ENCODE measurements at places on chromosomes 5 and 9.

DNA sequence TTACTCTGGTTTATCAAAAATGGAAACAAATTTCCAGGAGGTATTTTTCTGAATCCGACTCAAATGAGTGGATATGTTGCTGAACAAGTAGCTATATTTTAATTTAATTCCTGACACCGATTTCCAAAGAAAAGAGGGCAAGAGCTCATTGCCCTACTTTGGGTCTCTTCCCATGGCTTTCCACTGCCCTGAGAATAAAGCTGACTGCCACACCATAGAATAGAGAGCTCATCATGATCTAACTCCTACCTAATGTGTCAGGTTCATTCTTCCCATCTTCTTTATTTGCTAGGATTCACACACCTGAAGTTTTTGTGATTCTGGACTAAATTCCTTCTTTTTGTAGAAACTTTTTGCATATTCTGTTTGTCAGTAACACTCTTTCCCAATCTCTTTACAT lies 792.1 kb downstream of the DTWD2 start:
- no peak overlapping the region for H3K27ac ChIP-seq
- no peaks in the 10 kb centered on the region for H3K4me1 ChIP-seq
- no peaks in the 10 kb centered on the region for H3K36me3 ChIP-seq
- no peaks in the 10 kb centered on the region for H3K27me3 ChIP-seq

DNA sequence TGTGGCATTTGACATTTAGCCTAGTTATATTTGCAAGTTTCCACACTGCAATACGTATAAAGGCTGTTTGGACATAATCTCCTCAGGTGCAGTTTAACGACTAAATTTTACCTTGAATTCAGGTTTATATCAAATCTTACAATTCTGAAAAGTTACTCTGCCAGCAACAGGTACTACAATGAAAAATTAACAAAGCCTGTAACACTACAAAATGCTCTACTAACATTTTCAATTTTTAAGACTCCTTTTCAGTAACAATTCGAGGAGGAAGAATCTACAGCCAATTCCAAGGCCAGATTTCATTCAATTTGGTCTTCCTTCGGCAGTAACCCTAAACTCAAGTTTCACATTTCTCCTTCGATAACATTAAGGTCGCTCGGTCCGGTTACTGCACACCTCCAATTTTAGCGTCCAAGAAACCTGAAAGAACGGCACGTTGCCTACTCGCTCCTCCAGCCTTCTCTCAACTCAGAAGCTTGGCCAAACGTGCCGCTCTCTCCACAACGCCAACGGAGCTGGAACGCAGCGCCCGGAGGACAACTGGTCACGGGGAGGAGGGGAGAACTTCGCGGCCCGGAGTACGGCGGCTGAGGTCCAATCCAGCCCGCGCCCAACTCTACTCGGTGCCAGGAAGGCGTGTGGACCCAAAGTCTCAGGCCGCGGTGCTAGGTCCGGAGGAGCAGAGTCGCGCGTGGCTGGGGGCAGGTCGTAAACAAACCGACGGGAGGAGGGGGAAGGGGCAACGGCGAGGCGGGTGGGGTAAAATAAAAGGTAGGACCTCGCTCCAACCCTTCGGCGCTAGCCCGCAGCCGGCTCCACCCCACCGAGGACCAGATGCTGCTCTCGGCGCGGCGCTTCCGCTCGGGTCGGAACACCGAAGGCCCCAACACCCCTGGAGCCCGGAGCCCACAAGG lies 681 bp downstream of the FNIP1 start:
- no peak for DNase-seq
- H3K36me3 ChIP-seq, result peaks cover 8% of the 10 kb centered on the region
- H3K4me1 ChIP-seq, result peaks cover 34% of the 10 kb centered on the region
- peak overlapping the region; percentile 97 for H3K4me3 ChIP-seq
- H3K27me3 ChIP-seq, result no peaks in the 10 kb centered on the region

- no peak overlapping the region for H3K27ac ChIP-seq
- H3K36me3 ChIP-seq, result no peaks in the 10 kb centered on the region
- H3K27me3 ChIP-seq, result no peaks in the 10 kb centered on the region
- H3K4me3 ChIP-seq, result no peak overlapping the region
- H3K4me1 ChIP-seq, result no peaks in the 10 kb centered on the region
Measured at GRCh38 chr9:28014212-28014611, 440.9 kb upstream of the C9orf72 start.

DNA sequence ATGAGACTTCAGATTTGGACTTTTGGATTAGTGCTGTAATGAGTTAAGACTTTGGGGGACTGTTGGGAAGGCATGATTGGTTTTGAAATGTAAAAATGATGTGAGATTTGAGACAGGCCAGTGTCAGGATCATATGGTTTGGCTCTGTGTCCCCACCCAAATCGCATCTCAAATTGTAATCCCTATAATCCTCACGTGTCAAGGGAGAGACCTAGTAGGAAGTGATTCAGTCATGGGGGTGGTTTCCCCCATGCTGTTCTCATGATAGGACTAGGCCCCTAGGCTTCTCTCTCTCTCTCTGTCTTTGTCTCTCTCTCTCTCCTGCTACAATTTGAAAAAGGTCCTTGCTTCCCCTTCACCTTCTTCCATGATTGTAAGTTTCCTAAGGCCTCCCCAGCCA lies 473.3 kb upstream of the CD180 start:
- H3K36me3 ChIP-seq, result no peaks in the 10 kb centered on the region
- no peaks in the 10 kb centered on the region for H3K4me1 ChIP-seq
- no peaks in the 10 kb centered on the region for H3K27me3 ChIP-seq
- no peak for DNase-seq

DNA sequence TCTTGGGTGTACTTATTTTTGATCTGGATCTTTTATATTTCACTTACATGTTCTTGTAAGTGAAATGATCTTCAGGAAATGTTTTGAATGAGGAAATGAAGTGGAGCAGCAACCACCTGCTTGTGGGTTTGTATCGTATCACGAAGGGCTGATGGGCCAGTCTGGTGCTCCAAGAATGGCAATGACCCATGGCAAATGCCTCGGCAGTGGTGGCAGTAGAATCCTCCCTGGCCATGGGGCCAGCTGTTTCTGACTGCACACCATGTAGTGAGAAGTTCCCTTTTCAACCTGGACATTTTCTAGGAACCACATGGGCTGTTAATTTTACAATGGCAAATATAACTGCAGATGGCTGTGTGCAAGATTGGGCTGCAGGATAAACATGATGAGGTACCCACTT lies 29.9 kb downstream of the MAT2B start:
- DNase-seq, result no peak
- no peaks in the 10 kb centered on the region for H3K36me3 ChIP-seq
- H3K27me3 ChIP-seq, result no peaks in the 10 kb centered on the region
- no peaks in the 10 kb centered on the region for H3K4me1 ChIP-seq
- H3K27ac ChIP-seq, result no peak overlapping the region

- no peak for DNase-seq
- H3K4me3 ChIP-seq, result no peak overlapping the region
- H3K36me3 ChIP-seq, result no peaks in the 10 kb centered on the region
- no peaks in the 10 kb centered on the region for H3K27me3 ChIP-seq
Measured at GRCh38 chr5:29208024-29208423, 1985.5 kb upstream of the CDH6 start.

GRCh38 chr9:132235125-132235524 lies 73.3 kb downstream of the NTNG2 start:
- no peak overlapping the region for H3K27ac ChIP-seq
- no peak overlapping the region for H3K4me3 ChIP-seq
- DNase-seq, result no peak
- H3K4me1 ChIP-seq, result no peaks in the 10 kb centered on the region

DNA sequence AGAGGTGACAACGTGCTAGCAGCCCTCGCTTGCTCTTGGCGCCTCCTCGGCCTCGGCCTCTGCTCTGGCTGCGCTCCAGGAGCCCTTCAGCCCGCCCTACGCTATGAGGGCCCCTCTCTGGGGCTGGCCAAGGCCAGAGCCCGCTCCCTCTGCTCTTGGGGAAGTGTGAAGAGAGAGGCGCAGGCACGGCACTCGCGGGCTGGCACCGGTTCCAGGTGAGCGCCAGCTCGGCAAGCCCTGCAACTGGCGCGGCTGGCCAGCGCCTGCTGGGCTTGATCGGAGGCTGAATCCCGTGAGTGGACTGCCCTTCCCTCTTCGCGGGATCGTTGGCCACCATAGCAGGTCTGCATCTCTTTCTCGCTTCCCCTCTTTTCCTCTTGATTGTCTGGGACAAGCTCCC lies 298.0 kb upstream of the PTPRD start:
- H3K4me1 ChIP-seq, result no peaks in the 10 kb centered on the region
- no peak overlapping the region for H3K4me3 ChIP-seq
- H3K36me3 ChIP-seq, result no peaks in the 10 kb centered on the region
- H3K27me3 ChIP-seq, result no peaks in the 10 kb centered on the region

DNA sequence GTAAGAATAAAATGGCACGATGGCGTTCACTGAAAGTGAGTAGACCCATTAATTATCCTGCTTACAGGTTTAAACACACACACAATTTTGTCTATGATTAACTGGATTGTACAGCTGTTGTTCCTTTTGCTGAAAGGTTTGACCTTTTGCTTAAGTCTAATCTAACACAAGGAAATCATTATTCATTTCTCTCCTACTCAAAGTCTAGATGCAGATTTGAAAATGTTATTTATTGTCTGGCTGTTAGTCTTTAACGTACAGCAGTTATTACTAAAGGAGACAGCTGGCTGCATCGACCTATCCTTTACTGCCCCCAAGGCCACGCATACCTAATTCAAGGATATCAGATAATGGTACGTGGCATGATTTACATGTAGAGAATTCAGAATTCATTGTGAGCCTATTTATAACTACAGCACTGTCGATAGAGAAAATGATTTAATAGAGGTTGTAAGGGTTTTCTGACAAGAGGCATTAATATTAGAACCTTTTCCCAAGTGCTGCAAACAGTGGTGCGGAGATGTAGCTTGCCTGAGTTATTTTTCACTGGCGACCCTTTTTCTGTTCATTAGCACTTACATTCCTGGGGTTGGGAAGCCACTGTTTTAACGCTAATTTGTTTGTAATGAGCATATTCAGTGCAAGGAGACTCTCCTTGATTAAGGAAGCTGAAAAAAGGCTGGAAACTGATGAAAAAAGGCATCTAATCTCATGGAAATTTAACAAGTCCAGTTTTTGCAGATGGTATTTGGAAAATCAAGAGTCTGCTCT lies 368.4 kb upstream of the GRAMD2B start:
- no peaks in the 10 kb centered on the region for H3K36me3 ChIP-seq
- H3K4me1 ChIP-seq, result no peaks in the 10 kb centered on the region
- H3K27me3 ChIP-seq, result no peaks in the 10 kb centered on the region

DNA sequence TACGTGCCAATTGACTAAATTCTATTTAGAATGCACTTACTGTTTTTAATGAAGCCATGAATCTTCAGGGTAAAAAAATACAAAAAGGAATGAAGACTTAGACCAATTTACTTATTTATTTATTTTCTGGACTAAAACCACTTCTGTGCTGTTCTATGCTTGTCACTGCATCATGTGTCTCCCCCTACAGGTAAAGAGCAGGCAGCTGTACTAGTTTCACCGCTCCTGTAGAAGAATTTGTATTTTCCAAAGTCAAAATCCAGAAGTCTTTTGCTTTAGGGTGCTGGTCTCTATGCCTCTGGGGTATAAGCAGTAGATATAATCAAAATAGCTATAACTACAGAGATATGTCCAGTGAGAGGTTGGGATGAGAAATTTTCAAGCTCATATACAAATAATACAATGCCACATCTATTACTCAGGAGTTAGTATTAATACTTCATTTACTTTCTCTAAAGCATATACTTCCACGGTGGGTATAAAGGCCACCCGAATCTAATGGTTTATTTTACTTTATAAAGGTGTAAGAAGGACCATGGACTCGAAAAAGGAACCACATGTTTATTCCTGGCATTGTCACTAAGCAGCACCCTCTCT lies 591.5 kb downstream of the RAB3C start:
- H3K27ac ChIP-seq, result no peak overlapping the region
- H3K4me1 ChIP-seq, result no peaks in the 10 kb centered on the region
- H3K27me3 ChIP-seq, result no peaks in the 10 kb centered on the region
- no peak for DNase-seq

DNA sequence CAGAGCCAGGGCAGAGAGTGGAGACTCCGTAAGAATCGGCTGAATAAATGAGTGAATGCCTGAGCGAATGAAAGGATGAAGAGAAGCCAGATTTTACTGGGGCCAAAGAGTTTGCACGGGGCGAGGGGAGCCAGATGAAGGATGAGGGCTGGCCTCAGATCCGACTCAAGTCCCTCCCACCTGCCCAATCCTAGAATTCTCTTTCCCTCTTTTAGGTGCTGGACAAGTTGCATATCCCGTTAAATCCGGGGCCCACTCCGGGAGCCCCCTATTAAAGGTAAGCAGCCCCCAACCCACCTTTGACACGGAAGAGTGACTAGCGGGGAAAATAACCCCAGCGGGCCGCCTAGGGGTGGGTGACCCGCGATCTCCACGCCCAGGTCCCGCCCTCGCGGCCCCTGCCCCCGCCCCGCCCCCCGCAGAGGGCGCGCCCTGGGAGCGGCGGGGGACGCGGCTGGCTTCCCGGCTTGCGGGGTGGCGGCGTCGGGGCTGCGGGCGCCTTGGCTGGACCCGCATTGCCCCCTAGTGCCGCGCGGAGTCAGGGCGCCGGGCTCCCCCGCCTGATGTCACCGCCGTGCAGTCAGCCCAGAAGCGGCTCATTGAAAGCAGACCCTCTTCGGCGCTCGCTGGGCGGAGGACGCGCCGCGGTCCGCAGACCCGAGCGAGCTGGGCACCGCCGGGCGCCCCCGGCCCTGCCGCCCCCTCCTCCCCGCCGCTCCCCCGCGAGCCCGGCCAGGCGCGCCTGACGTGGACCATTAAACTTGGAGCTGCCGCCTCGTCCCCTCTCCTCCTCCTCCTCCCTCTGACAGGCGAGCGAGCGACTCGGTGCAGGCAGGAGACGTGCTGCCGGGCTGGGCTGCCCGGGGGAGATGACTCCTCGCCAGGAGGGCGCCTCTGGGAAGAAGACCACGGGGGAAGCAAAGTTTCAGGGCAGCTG lies at the start of gene ADRA1B:
TSS of gene ADRA1B (plus strand) at position 579 of the 937 bp plus-strand sequence. CDS start 424 bp downstream, outside the sequence.
- H3K4me3 ChIP-seq, result no peak within 1 kb of the TSS
- H3K27me3 ChIP-seq, result peaks cover 5% of the 10 kb centered on the region

GRCh38 chr5:153439130-153439529 lies 51.3 kb upstream of the GRIA1 start:
- no peaks in the 10 kb centered on the region for H3K36me3 ChIP-seq
- H3K4me1 ChIP-seq, result no peaks in the 10 kb centered on the region
- H3K27ac ChIP-seq, result no peak overlapping the region
- H3K27me3 ChIP-seq, result no peaks in the 10 kb centered on the region

DNA sequence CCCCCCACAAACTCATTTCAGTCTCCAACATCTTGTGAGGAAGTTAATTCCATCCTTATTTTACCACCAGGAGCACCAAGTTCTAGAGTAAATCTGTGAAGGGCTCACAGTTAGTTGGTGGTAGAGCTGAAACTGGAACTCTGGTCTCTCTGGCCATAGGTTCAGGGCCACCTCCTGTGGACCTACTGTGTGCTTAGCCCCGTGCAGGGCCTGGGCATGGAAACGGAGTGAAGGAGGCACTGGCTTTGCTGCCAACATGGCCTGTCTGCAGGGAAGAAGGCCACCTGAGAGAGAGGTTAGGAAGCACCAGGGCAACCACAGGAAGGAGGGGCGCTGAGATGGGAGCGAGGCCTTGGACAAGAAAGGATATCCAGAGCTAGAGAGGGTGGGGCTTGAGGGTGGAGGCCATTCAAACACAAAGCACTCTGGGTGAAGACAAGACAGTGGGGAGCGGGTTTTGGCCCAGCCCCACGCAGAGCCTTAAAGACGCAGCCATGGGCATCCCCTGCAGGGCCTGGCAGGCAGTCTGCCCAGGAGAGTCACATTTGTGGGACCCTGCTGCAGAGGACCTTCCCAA lies 16.0 kb upstream of the DAB2IP start:
- no peaks in the 10 kb centered on the region for H3K27me3 ChIP-seq
- no peak overlapping the region for H3K27ac ChIP-seq
- no peaks in the 10 kb centered on the region for H3K4me1 ChIP-seq
- no peaks in the 10 kb centered on the region for H3K36me3 ChIP-seq
- DNase-seq, result no peak

Measured in DND-41 (cell line).